ENCODE measurements at places on chromosomes 5 and 9.
A peak's percentile ranks its signal among the peaks of the same experiment; 100 is the strongest.

- DNase-seq: peak; percentile 41
Measured at GRCh38 chr9:83385317-83385716, 152.9 kb downstream of the FRMD3 start.

- DNase-seq: no peak
Measured at GRCh38 chr9:36504156-36504555, 68.5 kb upstream of the MELK start.

GRCh38 chr5:57825031-57825686 lies 342.5 kb upstream of the ACTBL2 start:
- no peak for DNase-seq

GRCh38 chr5:124315741-124316415 lies 430.6 kb downstream of the ZNF608 start:
- DNase-seq: no peak

- DNase-seq: no peak
Measured at GRCh38 chr5:180790020-180790419, 12.6 kb downstream of the MGAT1 start.

DNA sequence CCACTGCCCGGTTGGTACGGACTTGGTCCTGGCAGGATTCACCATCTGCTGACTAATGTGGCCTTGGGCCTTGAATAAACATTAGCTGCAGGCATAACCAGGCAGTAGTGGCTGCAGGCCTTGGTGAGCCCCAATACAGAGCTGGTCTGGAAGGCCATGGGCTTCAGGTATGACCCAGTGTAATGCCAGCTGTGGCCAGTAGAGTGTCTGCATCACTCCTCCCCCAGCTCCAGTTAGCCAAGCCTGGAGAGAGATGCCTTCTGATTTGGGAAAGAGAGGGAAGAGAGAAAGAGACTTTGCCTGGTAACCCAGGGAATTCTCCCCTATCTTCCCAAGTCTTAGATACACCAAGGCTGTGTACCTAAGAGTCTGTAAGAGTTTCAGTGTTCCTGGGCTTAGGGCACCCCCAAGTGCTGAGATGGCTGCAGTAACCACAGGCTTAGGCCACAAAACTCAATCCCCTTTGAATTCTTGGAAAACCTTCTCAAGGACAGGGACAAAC lies 5.6 kb upstream of the C5 start:
- DNase-seq: no peak

- DNase-seq: no peak
Measured at GRCh38 chr9:105636331-105636730, 25.9 kb upstream of the TAL2 start.

DNA sequence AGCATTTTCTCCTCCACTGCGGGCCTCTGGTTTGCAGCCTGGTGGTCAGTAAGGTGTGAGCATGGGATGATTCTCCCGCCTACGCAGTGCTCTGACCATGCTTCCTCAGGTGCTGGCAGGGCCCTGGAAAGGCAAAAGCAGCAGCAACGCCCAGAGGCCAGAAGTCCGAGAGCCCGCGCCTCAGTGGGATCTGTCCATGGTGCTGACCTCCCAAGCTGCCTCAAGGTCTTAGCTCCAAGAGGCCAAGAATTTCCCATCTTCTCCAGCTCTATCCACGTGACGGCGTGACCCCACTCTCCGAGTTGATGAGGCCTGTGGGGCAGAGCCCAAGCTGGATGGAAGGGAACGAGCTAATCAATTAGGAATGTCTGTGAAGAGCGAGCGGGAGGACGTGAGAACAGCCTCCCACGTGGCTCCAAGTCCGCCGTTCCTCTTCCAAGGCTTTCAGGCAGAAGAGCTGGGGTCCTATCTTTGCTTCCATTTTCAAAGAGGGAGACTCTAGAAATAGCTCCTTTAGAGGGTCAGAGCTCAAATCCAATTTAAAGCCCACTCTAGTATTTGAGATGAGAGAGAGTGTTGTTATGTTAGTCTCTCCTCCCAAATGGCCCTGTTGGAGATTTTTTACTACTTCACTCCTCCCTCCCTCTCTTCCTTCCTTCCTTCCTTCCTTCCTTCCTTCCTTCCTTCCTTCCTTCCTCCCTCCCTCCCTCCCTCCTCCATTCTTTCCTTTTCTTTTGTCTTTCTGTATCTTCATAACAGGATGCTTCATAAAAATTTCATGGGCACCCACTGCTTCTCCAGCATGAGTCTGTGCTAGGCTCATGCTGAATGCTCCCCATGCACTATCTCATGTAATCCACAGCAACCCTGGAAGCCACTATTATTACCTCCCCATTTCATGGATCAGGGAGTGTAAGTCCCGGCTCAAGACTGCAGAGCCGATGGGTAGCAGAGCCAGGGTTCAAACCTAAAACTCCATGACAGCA lies 69.3 kb downstream of the OLFM1 start:
- DNase-seq: no peak

GRCh38 chr9:108688676-108689075 lies 167.1 kb downstream of the ACTL7B start:
- DNase-seq: no peak

- no peak for DNase-seq
Measured at GRCh38 chr5:56330167-56330566, 97.0 kb upstream of the ANKRD55 start.

DNA sequence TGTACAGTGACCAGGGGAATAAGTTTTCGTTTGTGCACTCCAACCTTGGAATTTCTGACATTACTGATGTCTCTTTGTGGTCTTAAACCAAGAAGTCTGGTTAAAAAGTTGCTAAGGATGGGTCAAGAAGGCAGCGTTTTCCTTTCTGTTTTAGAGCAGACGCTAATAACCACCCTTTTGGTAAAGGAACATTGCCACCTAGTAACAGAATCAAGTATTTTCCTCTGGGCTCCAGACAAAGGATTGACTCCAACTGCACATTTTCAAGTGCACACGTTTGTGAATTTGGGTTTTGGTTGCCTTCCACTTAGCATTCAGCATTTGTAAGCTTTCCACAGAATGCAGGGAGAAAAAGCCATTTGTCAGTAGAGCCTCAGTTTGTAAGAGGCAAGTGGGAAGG lies 22.2 kb upstream of the CEP78 start:
- no peak for DNase-seq

- no peak for DNase-seq
Measured at GRCh38 chr5:173281910-173282309, 46.3 kb downstream of the STC2 start.

GRCh38 chr9:22622815-22623214 lies 176.2 kb downstream of the DMRTA1 start:
- DNase-seq: peak; percentile 29

- DNase-seq: no peak
Measured at GRCh38 chr9:130242270-130243014, 23.1 kb upstream of the HMCN2 start.

GRCh38 chr5:119243888-119244287 lies 111.9 kb upstream of the TNFAIP8 start:
- DNase-seq: no peak

DNA sequence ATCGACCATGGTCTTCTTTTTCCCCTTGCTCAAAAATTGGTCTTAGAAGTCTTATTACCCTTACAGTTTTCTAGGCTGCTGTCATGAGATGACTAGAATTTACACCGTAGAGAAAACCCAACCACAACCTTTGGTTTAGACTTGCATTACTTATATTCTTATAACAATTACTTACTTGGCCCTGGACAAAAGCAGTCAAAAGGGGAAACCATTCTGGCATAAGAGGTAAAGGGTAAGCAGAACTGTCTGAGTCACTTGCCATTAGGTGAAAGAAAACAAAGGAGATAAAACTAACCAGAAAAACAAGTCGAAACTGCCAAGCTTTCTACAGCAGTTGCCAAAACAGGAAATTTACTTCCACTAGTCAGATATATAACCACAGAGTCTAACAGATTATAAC lies 17.9 kb downstream of the TMEM245 start:
- no peak for DNase-seq

GRCh38 chr9:136978073-136978864 lies 965 bp downstream of the PTGDS start:
- no peak for DNase-seq

DNA sequence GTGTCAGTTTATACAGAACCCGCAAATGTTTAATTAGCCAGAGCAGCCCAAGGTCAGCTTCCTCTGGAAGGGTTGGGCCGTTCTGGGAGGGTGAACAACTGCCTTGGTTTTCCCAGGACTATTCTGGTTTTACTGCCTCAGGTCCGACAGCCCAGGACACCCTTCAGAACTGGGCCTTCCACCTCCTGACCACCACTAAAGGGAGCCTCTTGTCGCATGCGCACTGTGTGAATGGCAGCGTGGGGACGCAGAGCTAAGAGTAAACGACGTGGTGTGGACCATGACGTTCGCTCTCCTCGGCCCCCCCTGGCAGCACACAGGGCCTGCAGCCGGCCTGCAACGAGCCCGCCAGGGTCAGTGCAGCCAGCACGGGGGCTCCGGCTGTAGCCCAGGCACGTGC lies 214.9 kb downstream of the FANCC start:
- DNase-seq: no peak

- no peak for DNase-seq
Measured at GRCh38 chr5:54347221-54347865, 37.0 kb upstream of the ARL15 start.

- DNase-seq: no peak
Measured at GRCh38 chr5:10611290-10611689, 47.4 kb downstream of the ANKRD33B start.

DNA sequence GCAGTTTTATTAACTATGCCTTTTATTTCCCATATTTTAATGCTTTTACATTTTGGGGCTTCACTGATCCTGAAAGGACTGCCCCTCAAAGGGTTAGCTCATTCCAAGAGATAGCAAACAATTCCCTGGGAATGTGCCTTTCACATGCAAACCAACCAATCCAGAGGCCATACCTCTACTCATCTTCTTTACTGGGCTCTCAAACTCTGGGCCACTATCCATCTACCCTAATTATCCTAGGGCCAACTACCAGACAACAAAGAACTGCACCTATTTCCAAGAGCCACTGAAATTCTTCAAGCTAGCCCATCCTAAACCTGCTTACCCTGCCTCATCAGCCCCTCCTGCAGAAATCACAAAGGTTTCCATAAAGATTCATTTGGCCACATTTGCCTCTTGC lies 364.7 kb downstream of the CDH12 start:
- no peak for DNase-seq

DNA sequence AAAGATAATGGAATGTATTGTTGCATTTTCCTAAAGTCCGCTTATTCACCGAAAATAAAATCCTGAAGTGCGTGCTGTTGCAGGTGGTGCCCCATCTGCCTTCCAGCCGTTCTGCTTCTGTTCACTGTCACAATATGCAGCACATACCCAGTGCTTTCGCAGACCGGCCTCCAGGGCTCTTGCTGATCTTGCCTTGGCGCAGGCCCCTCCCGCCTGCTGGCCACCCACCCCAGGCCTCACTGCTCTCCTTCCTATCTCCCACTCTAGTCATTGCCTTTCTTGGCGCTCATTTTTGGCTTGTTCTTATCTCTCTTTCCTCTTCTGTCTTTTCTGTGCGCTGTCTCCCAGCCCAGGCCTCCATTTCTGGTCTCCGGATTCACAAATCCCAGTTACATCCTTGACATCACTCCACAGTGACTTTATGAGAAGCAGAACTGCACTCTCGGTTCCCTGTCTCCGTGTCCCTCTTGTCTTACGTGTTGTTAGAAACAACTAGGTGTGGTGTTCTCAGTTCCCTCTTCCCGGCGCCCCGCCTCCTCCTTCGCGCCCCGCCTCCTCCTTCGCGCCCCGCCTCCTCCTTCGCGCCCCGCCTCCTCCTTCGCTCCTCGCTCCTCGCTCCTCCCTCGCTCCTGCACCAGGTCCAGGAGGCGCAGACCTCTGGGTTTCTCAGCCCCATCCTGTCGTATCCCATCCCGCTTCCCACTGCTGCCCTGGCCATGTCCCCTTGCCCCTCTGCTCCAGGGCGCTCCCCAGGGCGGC lies 201.7 kb upstream of the OTULINL start:
- no peak for DNase-seq

DNA sequence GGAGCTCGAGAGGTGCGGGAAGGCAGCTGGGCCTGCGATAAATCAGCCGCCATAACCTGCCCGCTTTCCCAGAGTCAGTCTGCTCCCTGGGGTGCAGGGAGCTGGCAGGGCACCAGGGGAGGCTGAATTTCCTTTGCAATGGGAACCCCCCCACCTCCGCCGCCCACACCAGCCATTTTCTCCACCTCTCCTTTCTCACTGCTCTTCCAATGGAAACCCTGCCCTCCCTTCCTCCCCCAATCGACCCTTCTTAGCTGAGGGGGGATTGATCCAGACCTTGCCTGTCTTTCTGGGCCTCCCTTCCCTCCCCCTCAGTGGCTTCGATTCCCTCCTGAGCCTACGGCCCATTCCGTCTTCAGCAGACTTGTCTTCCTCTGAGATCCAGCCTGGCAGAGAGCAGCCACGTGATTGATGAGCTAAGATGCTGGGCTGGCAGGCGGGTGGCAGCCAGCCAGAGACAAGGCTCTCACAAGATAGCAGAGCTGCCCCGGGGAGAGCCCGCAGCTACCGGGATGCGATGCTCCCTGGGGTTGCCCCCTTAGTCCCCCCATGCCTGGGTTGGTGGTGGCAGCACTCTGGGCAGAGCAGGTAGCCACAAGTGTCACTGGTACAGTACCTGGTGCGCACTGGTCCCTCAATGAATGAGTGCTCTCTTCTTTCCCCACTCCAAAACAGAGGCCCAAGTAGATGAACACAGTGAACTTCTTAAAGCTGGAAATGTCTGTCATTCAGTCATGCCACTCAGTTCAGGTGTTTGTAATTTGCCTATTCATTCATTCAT lies 53.7 kb upstream of the FABP6 start:
- peak; percentile 39 for DNase-seq

Data from NCI-H446 treated with DMSO at 0.1 percent for 48 hours (cell line).